ENCODE measurements at places on chromosomes 3 and 15.

- DNase-seq, result no peak
Observed at GRCh38 chr3:71504250-71505036, 79.1 kb downstream of the FOXP1 start.

DNA sequence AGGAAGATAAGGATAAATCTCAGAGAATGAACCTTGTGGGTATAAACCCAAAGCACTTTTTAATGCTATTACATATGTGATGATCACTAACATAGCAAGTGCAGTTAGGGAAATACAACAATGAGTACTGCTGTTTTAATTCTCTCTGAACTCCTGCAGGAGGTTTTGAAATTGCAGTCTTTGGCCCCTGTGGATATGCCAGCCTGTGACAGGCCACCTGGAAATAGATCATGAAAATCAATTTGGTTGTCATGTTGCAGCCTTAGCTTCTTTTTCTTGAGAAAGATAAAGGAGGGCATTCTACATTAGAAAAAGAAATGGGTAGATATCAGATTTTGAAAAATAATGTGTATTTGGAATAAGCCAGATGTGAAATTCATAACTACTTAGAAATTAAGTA lies 103.6 kb downstream of the RSRC1 start:
- no peak for DNase-seq

- no peak for DNase-seq
Observed at GRCh38 chr15:40190591-40190990, 29.7 kb downstream of the BUB1B start.

- DNase-seq, result no peak
Observed at GRCh38 chr15:73392025-73392424, 23.3 kb upstream of the HCN4 start.

DNA sequence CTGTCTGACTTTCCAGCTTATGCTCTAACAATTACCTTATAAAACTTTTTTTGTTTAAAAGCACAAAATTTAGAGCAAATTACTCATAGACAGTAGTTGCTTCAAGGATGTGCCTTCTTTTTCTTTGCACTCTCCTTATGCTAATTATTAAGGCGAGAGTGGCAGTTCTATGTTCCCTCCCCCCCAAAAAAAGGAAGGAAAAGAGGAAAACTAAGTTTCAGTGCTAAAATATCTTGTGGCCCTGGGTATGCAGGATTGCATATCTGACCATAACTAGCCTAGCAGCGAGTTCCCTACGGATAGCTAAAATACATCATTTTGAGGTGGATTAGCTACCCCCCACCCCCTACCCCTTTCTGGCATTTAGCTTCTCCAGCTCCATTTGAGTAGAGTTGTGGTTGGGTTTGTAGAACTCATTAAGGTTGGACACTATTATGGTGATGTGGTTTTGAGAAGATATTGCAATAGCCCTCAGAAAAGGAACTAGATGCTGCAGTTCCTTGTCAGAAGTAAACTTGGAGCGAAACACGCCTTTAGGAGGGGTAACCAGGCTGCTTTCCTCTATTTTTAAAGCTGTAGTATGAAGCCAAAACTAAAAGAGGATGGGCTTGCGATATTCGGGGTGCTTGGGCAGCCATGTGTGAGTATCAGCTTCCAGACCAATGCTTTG lies 174.6 kb downstream of the AKAP13 start:
- no peak for DNase-seq

- no peak for DNase-seq
Observed at GRCh38 chr3:28768439-28768838, 419.8 kb upstream of the AZI2 start.

GRCh38 chr3:186102687-186103086 lies 6.2 kb downstream of the ETV5 start:
- no peak for DNase-seq

GRCh38 chr3:193777524-193777923 lies 184.5 kb downstream of the OPA1 start:
- no peak for DNase-seq

- DNase-seq, result no peak
Observed at GRCh38 chr3:85567071-85567676, 608.4 kb downstream of the CADM2 start.

- no peak for DNase-seq
Observed at GRCh38 chr3:161508852-161509477, 12.4 kb downstream of the OTOL1 start.

DNA sequence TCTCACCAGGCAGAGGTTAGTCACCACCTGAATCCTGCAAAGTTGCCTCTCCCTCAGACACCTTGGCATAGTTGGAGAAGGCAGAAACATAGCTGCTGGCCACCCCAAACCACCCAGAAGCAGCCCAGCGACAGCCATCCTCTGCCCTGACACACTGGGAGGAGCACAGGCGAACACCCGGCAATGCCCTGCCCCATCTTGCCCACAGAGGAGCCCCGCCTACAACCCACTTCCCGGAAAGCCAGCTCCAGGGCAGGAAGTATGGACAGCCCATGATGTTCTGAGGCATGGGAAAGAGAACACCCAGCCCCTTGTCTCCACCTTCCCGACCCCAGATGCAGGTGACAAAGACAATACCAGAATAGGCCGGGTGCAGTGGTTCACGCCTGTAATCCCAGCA lies 12.6 kb upstream of the SHISA5 start:
- no peak for DNase-seq

DNA sequence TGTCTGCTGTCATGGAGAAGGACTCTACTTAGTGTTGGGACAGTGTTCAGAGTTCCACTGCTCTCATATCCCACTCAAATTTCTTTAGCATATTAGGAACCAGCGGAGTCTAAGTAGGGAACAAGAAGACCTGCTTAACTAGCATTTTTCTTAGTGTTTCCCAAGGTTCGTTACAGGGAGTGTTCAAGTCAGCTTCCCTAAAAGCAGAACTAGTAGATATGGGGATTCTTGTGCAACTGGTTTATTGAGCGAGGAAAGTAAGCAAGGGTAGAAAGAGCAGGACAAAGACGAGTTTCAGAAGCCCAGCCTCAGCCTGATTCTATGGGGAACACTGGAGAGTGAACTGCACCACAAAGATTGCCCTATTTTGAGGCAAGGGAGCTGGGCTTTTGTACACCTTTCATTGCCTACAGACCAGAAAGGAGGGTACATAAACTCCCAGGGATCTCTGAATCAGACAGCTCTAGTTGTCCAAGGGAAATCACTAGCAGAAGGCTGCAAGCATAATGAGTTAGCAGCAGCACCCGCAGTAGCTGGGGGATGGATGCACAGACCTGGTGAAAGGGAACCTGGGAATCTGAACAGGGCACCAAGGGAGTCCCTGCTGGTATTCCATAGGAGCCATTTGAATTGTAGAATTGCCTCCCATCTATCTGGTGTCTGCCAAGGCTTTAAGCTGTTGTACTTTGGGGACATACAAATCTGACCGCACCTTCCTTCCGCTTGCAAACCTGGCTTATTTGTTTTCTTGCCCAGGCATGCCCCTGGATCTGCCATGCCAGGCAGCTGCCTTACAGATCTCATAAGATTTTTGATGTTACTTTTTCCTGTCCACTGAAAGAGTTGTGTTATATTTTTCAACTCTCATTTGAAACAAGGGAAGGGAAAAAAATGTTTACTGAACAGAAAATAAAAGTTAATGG lies 15.1 kb downstream of the CMTM7 start:
- DNase-seq, result no peak

DNA sequence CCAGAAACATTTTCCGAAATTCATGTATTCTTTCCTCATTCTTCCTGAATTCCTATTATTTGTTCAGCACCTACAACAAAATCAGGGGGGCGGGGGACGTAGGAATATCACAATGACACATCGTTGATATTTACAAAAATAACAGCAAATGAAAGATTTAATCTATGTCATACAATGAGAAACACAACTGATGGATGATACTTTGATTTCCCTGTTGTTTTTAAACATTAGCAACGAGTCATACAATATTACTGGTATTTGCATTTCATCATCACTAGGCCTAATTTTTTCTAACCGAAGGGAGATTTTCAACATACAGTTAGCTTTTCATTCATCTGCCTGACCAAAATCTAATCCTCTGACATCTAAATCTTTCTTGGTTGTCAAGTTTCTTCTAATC lies 45.3 kb upstream of the INO80 start:
- DNase-seq, result no peak

GRCh38 chr3:187713504-187713903 lies 11.1 kb upstream of the RTP2 start:
- DNase-seq, result no peak

GRCh38 chr3:136898954-136899353 lies 36.9 kb downstream of the NCK1 start:
- DNase-seq, result no peak

GRCh38 chr15:50098545-50098944 lies 20.5 kb downstream of the ATP8B4 start:
- no peak for DNase-seq

DNA sequence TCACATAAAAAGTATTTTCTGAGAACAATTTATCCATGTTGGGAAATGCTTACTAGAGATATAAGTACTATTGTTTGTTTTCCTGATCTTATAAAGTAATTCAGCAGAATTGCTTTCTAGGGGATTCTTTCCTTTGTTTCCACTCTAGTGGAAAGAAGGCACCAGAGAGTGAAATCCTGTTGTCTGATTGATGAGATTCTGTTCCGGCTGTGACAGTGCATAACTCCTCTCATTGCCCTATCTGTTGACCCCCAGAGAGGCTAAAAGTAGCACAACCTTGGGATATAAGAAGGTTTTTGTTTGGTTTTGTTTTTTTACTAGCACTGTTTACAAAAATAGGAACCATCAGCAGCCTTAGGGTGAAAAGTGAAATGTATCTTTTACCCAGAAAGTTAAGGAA lies 114.1 kb downstream of the ALCAM start:
- DNase-seq, result no peak

DNA sequence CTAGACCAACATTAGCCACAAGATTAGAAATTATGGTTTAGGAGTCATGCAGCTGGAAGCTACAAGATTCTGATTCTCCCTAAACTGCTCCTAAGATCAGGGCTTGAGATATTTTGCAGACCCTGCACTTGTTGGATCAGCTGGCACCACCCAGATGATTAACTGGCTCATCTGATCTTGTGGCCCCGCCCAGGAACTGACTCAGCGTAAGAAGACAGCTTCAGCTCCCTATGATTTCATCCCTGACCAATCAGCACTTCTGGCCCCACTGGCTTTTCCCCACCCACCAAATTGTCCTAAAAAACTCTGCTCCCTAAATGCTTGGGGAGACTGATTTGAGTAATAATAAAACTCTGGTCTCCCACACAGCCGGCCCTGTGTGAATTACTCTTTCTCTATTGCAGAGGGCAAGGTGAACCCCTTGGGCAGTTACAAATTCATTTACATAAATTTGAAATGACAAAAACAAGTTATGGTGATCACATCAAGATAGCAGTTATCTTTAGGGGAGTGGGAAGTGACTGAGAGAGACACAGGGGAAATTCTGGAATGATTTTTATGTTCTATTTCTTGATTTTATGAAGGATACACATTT lies 76.5 kb downstream of the CD200R1L start:
- DNase-seq, result no peak

GRCh38 chr15:71971905-71972304 lies 146.0 kb downstream of the MYO9A start:
- no peak for DNase-seq

DNA sequence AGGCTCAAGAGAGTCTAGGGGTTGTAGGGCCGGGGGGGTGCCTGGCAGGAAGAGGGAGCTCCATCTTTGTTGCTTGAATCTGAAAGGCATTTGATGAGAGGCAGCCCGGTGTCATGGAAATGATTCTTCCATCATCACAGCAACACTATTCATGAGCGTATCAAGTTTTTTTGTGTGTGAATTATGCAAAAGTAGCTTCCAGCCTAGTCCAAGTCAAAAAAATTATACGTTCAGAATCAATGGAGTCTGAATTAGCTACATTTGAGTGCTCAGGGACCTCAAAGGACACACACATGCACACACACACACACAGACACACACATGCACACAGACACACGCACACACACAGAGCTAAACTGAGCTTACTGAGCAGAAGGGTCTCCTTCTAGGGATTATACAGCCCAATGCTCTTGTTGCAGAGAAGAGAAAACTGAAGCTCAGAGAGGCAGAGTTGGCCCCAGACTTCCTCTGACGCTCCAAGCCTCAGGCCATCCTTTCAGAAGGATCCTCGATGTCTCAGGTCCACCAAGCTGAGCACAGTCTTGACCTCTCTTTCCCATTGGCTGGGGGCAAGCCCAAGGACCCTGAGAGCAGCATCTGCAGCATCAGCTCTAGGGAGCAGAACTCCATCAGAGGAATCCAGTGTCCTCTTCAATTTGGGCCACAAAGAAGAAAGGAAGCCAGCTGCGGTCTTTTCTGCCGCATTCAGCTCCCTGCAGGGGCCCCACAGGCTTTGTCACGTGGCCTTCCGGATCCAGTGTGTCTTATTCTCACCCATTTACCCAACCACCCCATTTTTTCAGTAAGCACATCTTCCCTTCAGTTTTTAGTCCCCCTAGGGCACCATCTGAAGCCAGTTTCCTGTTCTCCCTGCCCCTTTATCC lies 228.0 kb downstream of the UACA start:
- DNase-seq, result peak; percentile 49

DNA sequence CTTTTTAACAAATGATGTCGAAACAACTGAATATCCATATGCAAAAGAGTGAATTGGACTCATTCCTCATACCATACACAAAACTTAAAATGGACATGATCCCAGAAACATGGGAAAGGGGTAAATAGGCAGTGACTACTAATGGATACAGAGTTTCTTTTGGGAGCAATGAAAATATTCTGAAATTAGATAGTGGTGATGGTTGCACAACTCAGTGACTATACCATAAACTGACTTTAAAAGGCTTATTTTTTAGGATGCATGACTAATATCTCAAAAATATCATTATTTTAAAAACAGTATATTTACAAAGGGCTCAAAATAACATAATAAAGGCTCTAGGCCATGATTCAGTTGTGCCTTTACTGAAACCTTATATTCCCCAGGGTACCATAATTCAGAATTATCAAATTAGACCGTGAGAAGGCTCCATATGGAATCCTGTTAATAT lies 16.3 kb upstream of the ATP13A3 start:
- DNase-seq, result no peak

GRCh38 chr15:47744973-47745372 lies 27.7 kb downstream of the SEMA6D start:
- no peak for DNase-seq

GRCh38 chr3:45537970-45538640 lies 56.4 kb upstream of the LIMD1 start:
- DNase-seq, result no peak

GRCh38 chr3:37505415-37505814 lies 331.0 kb upstream of the LRRFIP2 start:
- no peak for DNase-seq

DNA sequence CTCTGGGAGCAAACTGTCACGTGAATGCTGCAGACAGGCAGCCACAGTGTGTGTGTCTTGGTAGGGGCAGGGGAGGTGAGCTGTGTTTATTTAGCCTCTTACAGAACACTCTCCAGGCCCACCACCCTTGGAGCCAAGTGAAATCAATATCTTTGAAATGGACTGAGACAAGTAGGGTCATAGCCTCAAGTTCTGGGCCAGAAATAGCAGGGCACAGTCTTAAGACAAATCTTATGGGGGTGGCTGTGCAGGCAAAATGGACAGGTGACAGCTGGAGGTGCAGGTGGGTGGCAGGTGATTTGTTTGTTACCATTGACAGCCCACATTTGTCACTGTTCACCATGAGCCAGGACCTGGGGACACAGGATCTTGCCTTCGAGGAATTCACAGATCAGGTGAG lies 93.6 kb upstream of the NMNAT3 start:
- no peak for DNase-seq

- DNase-seq, result no peak
Observed at GRCh38 chr3:100912976-100913545, 80.2 kb downstream of the ABI3BP start.
